ENCODE measurements at places on chromosomes 11 and 22.
A peak's percentile ranks its signal among the peaks of the same experiment; 100 is the strongest.

DNA sequence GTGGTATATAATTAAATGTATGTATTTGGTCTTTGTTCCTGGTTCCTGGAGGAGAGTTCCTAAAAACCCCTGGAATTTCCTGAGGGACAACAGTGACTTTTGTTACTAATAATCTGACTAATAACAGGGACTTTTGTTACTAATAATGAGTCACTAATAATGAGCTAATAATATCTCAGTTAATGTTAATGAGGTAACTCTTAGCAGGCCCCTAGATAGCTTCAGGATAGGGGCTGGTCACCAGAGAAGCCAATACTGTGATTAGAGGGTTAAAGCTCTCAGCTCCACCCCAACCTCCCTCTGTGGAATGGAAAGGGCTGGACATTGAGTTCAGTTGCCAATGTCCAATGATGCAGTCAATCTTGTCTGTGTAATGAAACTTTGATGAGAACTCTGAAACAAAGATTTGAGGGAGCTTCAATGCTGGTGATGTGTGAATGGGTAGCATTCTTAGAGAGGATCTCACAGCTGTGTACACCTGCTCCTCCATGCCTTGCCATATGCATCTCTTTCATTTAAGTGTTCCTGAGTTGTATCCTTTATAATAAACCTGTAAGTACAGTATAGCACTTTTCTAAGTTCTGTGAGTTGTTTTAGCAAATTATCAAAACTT is 1431.4 kb upstream of the TENM4 start:
- no peak for DNase-seq

DNA sequence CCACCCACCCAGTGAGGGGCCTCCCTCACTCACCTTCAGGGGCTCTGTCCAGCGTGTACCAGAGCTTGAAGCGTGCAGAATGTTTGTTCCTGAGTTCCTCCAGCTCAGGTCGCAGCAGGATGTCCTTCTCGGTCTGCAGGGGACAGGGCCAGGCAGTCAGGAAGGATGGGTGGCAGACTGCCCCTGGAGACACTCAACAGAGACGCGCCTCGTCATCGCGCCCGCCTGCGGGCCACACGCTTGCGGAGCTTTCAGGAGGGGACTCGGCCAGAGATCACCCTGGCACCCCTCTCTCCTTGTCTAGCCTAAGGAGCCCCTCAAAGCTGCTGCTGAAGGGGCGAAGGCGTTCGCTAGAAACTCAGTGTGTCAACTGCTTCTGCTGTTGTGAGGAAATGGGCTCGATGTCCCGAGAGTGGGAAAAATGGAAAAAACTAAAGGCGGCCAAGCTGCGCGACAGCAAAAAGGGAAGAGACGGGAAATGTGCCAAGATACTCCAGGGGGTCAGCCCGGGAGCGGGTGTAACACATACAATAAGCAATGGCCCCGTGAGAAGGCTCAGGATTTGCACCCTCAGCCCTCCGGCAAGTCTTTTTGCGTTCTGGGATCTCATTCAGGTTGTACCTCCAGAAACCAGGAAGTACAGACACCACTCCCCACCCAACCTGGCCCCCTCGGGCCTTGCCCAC is 9.2 kb upstream of the POLDIP3 start:
- no peak for DNase-seq

DNA sequence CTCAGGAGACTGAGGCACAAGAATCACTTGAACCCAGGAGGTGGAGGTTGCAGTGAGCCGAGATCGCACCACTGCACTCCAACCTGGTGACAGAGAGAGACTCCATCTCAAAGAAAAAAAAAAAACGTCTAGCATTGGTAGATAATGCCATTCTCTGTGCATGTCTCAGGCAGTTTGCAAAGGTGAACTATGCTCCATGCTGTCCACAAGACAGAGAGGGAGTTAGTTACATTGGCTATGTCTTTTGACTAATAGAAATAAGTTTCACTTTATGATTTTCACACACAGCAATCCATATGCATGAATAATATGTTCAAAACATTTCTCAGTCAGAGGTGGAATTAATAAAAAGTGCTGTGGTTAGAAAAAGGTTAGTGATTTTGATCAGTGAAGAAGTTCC is 591.4 kb downstream of the ETS1 start:
- DNase-seq: no peak

DNA sequence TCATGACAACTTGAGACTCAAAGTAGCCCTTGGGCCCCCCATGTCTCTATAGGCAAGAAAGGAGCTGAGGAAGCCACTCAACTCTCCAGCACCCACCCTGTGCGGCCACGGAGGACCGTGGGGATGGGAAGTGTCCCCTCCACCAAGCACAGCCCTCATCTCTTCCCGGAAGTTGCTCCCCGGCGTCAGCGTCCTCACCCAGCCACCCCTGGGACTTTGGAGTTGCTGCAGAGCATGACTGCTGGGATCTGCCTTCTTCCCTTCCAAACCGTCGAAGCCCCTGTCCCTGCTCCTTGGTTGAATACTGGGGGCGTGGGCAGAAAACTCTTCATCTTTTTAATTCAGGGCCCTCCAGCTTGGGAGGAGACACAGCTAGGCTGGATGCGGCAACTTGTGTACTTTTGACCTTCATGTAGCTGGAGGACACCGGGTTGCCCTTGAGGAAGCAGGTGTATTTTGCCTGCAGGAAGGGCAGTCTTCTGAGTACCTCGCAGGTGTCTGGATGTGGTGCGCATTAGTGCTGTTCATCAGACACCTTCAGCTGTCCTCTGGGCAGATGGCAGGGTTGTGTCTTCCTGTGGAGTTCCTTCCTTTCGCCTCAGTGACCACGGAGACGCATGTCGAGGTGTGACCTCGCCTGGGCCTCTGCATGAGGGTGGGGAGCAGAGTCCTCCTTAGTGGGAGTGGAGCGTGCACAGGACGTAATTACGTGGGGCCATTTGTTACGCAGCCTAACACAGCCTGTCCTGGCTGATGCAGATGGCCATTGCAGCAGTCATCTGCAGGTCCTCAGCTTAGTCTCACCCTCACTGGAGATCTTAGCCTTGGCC is 12.2 kb upstream of the IFITM3 start:
- peak; percentile 55 for DNase-seq

All from left forelimb (tissue), 1 donor.